ENCODE measurements at places on chromosomes 16 and 17.

GRCh38 chr16:87849419-87850008, 19.8 kb downstream of the SLC7A5 start:
- no peak for DNase-seq

- DNase-seq, result no peak
Measured at GRCh38 chr16:64667334-64667877, 454.5 kb downstream of the CDH11 start.

- no peak for DNase-seq
Measured at GRCh38 chr17:81706757-81707624, 3.8 kb downstream of the MRPL12 start.

DNA sequence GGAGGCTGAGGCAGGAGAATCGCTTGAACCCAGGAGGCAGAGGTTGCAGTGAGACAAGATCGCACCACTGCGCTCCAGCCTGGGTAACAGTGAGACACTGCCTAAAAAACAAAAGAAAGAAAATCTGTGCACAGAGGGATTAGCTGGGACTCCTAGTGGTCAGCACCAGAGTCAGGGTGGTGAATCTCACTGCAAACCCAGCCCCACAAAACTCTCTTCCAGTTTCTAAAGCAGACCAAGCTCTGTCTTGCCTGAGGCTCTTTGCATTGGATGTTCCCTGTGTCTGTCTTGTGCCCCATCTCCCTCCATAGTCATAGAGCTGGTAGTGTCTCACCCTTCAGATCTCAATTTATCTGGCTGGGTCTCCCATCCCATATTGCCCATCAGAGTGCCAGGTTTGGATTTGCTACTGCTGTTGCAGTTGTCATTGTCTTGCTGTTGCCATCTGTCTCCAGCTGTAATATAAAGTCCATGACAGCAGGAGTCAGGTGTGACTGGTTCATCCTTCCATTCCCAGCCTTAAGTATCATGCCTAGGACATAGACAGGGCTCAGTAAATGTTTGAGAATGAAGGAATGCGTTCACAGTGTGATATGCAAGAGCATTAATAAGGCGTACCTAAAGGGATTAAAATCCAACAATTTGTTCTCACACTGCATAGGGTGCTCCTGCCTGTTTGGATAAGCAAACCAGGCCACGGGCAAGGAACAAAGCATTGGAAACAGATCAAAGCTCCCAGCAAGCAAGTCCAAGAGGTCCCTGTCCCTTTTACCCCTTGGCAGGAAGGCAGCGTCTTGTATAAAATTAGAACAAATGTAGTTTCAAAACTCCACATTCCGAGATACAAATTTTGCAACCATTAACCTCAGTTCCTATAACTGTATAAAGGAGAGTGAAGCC, 614.6 kb upstream of the CDH5 start:
- no peak for DNase-seq

DNA sequence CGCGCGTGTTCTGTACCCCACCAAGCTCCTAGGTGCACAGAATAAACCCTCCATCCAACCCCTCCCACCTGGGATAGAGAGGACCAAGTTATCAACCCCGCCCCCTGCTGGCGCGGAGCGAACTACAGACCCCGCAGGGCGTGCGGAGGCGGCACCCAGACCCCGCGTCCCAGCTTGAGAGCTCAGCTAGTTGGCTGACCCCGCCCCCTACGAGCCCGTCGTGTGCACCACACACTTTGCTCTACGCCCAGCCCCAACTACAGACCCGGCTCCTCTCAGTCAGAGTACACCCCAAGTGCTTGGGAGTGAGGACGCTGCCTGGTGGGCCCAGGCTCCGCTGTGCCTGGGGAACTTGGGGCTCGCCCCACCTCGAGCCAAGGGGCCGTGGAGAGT, 1.5 kb downstream of the GRIN2A start:
- peak; percentile 6 for DNase-seq

DNA sequence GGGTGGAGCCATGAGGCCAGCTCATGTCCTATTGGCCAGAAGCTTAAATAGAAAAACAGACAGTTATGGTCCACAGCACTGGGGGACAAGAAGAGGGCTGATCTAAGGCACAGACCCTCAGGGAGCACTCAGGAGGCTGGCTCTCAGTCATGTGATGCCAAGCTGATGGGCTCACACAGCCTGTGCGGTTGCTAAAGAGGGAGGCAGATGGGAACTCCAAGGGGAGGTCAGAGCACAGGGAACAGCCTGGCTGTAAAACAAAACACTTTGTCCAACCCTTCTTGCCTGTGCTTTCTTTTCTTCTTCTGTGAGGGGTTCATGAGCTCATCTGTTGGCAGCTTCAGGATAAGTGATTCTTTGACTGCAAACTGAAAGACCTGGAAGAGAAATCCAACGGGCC, 27.2 kb downstream of the CNTNAP1 start:
- no peak for DNase-seq

DNA sequence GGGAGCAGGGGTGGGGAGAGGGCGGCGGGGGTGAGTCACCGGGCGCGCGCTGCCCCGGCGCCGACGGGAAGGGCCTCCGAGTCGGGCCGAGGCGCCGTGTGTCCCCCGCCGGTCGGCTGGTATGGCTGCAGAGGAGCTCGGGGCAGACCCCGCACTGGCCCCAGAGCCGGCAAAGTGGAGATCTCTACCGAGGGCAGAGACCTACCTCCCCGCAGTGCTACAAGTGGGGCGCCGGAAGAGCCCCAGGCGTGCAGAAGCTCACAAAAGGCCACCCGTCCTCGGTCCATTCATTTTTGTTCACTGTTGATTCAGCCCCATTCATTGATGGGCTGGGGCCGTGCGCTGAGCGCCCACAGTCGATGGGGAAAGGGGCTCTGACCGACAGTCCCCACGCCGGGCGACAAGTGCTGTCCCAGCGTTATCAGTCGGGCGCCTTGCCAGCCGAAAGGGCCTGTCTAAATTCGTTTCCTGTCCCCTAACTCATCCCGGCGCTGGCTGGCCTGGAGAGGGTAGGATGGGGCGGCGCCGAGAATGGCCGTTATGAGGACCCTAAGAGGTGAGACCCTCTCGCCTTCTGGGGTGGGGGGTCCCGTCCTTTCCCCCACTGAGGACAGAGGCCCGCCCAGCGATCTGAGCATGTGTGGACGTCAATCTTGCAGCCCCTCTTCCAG, 709 bp upstream of the ENO3 start:
- DNase-seq, result no peak

- DNase-seq, result peak; percentile 51
Measured at GRCh38 chr17:1108765-1109605, 70.8 kb downstream of the ABR start.

DNA sequence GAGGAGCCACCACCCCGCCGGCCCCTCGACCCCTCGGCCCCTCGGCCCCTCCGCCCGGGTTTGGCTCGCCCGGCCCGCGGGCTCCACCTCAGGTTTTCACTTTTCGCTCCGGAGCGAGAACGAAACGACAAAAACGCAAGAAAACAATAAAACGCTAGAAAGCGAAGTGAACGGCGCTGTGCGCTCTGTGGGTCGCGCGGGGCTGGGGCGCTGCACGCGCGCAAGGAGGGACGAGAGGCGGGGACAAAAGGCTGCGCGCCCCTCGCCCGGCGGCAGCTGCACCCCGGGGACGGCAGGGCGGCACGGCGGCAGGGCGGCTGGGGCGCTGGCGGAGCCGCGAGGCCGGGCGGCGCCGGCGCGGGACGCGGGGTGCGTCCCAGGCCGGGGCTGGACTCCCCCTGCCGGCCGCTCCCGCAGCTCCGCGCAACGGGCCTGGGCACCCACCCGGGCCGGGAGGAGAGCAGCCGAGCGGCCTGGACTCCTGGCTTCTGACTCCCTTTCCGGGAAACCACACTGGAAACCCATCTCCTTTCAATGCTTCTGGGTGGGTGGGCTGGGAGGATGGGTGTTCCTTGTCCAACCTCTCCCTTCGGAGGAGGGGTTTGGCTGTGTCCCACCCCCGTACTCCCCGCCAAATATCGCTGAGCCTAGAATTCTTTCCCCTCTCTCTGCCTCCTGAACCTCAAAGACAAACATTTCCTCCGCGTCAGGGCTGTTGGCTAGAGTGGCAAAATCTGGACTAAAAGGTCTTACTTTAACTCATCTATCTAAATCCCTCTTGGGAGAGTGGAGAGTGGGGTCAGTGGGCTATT, 9.9 kb downstream of the TBX2 start:
- DNase-seq, result no peak

GRCh38 chr16:3170440-3171180, 17.4 kb upstream of the OR1F1 start:
- DNase-seq, result no peak

DNA sequence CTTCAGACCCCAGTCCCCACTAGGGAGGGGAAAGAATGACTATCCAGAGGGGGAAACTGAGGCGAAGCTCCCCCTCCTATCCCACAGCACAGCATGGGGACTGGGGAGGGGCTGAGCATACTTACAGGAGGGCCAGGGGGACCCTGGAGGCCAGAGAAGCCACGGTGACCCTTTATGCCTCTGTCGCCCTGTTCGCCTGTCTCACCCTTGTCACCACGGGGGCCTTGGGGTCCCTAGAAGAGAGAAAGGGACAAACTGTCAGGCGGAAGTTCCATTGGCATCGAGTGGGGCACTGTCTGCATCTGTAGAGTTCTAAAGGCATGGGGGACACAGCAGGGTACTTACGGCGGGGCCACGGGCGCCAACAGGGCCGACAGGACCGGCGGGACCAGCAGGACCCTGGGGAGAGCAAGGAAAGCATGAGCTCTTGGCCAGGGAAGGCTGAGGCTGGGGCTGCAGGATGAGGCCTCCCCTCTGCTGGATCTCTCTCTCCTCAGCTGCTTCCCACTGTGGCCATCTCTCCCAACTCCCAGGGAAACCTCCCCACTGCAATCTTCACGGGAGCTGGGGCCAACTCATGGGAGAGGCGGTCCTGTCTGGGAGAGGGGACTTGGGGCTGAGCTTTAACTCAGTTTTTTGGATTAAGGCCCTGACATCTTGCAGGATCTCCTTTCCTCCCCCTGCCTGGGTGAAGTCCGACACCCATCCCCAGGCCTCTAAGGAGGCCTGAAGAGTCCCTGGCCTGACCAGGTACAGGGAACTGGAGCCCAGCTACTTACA, 13.5 kb downstream of the COL1A1 start:
- no peak for DNase-seq

- no peak for DNase-seq
Measured at GRCh38 chr17:573036-573435, 141.6 kb downstream of the VPS53 start.

DNA sequence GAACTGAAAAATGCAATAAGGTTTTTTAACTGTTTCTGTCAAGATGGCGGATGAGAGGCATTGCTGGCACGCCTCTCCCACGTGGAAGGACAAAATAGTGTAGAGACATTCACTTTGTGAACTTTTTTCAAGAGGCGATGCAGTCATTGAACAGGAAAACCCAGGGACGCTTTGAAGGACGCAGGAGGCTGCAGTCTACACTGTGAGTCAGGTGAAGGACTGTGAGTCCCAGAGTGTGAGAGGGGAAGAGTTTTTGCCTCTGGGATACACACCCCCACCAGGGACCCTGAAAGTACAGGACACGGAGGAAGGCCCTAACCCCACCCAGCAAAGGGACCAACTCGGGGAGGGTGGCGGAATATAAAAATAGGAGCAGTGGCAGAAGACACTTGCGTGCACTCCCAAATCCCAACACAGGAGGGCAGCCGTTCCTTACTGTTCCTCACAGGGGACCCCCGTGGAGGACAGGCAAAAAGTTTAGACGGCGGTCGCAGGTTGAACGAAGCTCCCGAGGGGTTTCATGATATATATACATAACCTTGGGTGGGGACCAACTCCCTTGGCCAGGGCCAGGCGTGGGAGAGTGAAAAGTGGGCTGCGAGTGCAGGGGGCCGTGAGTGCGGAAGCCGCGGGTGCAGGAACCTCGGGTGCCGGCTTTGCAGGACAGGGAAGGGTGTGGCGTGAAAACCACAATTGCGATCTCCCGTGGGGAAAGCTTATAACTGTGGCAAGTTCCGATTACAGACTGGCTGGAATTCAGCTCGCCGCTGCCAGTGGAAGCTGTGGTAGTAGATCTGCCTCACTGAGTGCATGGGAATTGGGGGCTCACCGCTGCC, 82.0 kb upstream of the ALOX12 start:
- DNase-seq, result peak; percentile 71

DNA sequence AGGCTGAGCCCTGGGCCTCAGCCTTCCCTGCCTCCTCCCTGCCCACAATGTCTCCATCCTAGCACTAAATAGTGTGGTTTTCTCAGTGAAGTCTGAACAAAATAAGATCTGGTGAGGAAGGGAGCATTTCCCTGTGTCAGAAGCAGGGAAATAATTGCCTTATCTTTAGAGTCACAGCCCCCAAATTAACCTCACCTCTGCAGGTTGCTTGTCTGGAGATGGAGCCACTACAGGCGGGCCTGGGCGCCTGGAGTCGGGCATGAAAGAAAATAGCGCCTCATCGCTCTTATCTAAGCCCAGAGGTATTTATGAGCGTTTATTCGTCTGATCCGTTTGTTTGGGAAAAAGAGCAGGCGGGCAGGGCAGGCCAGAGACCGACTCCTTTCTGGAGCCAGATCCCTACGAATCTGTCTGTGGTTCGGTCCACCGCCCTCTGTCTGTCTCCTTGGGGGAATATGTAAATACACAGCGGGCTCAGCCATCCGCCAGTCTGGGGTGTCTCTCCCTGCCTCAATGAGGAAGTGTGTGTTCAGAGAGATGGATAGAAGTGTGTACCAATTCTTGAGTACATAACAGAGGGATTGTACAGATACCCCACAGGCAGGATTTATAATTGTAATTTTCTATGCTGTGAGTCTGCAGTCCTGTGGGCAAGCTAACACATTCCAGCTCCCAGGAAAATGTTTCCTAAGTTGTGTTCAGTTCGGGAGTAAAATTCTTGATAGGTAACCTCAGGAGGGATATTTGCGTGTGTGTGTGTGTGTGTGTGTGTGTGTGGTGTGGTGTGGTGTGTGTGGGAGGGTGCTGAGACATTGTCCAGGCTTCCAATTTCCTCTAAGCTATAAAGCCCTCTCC, 4.3 kb downstream of the HOXB6 start:
- no peak for DNase-seq

DNA sequence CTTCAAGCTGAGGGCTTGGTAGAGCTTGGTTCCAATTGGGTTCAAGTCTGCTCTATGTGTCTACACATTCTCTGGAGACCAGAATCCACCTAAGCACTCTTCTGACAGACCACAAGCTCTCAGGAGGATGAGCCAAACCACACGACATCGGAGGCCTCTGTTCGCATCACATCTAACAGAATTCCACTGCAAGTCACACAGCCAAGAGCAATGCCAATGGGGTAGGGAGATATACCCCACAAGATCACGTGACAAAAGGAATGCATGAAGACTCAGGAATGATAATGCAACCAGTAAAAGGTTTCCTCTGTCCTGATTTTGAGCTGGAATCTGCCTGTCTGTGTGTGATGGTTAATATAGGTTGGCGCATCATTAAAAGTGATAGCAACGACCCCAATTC, 46.6 kb upstream of the RPL38 start:
- no peak for DNase-seq

DNA sequence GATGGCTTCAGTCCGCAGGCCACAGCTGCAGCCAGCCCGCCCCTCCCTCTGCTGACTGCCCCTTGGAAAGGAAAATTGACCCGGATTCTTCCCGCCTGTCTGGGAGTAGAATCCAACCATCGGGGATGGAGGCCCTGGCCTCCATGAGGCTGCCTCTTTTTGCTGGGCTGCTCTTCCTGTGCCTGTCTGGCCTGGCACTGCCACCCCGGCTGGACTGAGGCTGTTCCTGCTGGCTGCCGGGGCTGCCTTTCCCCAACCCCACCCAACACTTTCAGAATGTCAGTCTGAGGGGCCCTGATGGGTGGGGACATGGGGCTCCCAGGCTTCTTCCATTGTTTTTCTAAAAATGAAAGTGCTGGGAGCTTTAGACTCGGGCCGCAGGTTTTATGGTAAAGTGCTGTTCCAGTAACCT, 7.3 kb downstream of the BAHCC1 start:
- DNase-seq, result no peak
